Activated T-cell treated with anti-CD3 and anti-CD28 coated beads, Interleukin-2, amount 50 U/mL, for 1 hour (primary cell): ENCODE measurements at places on chromosomes 2 and 18.
A peak's percentile ranks its signal among the peaks of the same experiment; 100 is the strongest.

DNA sequence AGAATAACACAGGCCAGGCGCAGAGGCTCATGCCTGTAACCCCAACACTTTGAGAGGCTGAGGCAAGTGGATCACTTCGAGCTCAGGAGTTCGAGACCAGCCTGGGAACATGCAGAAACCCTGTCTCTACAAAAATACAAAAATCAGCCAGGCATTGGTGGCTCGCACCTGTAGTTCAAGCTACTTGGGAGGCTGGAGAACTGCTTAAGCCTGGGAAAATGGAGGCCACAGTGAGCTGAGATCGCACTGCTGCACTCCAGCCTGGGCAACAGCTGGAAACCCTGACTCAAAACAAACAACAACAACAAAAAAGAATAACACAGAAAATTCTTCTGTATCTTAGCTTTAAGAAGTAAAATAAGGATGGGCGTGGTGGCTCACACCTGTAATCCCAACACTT lies 440.3 kb downstream of the LRATD1 start:
- DNase-seq: no peak

DNA sequence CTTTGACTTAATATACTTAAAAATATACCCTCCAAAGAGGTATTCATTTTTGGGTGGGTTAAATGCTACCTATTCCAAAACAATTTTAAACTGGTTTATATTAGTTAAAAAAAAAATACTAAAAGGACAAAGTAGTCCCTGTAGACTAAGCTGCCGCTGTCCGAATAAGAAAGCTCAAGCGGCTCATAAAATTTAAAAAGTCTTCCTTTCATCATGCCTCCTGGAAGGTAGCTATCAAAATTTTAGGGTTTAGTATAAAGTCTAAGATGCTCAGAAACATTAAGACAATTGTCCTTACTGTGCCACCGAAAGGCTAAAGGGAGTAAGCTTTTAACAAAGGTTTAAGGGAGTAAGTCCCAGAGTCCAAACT lies 440 bp upstream of the UGGT1 start:
- DNase-seq: no peak

DNA sequence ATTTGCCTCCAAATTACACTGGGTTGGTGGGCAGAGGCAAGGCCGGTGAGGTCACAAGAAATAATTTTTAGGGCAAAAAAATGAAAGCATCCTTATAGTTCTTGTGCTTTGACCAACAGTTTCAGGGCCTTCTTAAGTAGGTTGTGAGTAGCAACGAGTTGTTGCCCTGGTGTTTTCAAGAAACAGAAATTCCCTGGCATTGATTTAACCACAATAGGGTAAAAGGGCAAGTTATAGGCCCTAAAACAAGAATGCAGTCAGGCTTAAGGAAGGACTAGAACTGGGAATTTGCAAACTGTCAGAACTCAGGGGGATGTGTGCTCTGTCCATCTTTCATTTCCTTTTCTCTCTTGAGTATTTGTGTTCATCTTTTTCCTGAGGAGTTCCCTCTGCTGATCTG lies 46.1 kb upstream of the STPG4 start:
- no peak for DNase-seq

DNA sequence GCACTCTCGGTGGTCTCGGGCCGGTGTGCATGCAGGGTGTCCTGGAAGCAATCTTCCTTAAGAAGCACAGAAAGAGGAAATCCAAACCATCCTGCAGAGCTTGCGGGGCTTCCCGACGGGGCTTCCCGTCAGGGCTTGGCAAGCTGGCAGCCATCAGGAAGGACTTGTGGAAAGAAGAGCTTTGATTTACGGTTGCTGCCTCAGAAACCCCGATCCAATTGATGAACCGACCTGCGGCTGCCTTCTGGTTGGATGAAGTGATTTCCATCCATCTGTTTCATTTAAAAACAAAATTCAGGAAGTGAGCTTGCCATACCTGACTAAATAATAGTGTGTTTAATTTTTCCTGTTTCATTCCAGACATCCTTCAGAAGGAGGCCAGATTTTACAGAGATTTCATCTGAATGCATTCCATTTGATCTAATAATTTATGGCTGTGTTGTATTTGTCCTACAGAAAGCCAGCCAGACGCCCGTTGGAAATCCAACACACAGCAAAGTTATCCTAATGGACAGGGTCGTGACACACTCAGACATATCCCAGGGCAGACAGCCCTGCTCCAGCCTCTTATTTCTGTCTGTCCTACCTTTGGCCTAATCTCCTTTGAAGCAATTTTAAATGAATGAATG lies 141.3 kb downstream of the SEPTIN10 start:
- DNase-seq: no peak

- peak; percentile 75 for DNase-seq
Observed at GRCh38 chr18:11733031-11733430, 44.0 kb downstream of the GNAL start.

DNA sequence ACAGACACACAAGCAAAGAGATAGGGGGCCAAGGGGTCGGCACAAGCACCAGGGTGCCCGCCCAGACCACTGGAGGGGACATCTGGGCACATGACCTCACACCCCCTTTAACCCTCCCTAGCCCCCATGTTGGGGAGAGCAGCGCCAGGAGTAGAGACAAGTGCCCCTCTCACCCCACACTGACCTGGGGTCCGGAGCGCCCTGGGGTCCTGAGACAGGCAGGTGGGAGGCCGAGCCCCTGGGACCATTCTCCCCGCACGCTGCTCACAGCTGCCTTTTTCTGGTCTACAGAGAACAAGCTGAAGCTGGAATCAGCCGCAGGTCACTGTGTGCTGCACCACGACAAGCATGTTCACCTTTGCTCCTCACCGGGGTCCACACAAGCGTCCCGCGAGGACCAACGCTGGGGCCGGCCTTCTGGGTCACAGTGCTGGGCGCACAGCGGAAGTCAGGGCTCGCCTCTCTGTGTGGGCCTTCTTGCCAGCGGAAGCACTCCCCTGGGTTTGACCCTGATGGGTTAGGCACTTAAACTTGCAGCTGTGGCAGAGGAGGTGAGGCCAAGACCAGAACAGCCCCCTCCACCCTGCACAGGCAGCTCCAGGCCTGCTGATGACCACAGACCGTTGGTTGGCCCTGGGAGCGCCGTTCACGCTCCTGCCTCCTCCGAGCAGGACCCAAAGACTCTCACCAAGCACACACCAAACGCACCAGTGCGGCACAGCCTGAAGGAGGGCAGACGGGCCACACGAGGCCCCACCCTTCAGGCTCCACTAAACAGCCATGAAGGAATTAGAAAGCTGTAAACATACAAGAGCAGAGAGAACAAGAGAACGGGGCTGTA lies 275.3 kb downstream of the EIPR1 start:
- DNase-seq: no peak

DNA sequence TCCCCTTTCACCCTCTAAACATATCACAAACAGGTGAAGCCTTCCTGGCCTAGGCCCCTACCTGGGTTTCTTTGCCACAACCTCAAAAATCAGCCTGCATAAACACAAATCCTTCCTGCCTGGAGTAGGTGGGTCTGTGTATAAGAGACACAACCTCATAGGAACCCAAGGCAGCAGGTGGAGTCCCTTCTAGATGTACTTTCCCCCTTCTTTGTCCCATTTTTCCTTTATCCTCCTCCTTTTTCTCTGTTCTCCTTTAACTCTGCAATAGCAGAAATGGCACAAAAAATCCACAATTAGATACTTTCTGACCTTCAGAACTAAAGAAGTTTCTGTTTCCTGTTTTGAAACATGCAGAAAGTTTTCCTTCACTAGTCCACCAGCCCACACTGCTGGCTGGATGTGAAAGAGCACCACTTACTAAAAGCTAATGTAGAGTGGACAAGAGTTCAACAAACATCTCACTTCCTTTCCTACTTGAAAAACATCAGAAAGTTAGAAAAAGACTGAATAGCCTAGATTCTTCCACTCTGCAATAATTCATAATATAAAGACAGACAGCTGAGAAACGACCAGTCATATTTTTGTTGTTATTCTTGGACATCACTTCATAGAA lies 11.2 kb downstream of the SLC40A1 start:
- DNase-seq: no peak

GRCh38 chr18:49707599-49707998 lies 105.7 kb downstream of the ACAA2 start:
- DNase-seq: no peak

DNA sequence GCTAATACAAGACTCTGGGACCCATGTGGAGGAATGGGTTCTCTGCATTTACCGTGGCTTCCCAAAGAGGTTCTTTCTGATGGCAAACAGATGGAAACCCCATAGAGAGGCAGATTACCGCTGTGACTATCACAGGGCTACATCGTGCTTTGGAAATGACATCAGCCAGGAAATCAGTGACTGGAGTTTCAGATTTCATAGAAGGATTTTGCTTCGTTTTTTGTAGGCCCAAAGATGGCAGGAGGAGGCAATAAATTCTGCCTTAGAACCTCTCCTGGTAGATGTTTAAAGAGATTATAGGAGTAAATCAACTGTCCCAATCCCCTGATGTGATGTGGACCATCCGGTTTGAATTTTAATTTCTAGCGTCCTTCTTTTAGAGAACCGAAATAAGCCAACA lies 214.1 kb downstream of the AGPS start:
- no peak for DNase-seq

- DNase-seq: no peak
Observed at GRCh38 chr2:201821080-201821479, 14.7 kb downstream of the CDK15 start.

DNA sequence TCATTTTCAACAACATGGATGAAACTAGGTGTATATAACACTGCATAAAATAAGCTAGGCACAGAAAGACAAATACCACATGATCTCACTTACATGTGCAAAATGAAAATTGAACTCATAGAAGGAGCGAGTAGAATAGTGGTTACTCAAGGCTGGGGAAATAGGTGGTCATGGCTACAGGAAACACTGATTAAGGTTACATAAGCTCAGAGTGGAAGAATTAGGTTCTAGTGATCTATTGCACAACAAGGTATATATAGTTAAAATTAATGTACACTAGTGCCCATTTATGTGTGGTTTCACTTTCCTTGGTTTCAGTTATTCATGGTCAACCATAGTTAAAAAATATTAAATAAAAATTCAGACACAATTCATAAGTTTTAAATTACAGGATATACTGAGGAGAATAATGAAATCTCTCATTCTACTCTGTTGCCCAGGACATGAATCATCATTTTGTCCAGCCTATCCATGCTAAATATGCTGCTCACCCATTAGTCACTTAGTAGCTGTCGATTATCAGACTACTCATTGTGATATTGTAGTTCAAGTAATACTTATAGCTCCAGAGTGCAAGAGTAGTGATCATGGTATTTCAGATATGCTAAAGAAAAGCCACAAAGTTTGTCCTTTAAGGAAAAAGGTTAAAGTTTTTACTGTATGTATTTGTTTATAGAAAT lies 1530.9 kb upstream of the LRRTM1 start:
- no peak for DNase-seq

DNA sequence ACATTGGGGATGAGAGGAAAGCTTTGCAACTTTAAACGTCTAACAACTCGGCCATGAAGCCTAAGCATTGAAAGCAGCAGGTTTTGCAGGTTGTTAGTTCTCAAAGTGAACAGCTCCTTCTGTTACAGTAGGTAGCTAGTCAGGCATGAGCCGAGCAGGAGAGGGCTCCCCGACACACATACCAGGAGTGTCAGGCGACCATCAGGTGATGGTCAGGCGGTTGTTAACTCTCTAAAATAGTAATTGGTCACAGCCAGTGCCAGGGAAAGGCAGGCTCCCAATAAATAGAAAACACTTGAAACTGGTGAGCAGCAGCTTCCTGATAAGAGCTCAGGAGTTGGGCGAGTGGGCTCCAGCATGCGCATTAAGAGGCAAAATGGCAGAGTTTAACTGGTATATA lies 53.5 kb upstream of the DAPL1 start:
- no peak for DNase-seq

DNA sequence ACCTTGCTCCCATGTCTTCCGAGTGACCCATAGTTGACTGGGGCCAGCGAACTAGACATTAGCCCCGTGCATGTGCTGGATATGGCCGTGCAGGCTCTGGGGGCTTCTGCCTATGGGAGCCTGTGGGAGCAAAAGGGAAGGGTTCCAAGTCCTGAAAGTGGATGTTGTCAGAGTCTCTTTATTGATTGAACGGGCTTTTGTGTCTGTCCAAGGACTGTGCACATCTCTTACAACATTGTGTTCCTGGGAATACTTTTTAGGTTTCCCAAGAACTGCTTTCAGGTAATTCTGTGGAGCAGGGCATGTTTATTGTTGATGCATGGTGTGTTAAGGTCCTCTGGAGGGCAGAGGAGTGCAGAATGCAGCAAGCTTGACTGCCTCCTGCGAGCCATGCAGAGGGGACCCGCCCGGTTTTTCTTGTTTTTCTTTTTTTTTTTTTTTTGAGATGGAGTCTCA lies 5.0 kb downstream of the RNF144A start:
- DNase-seq: no peak

- no peak for DNase-seq
Observed at GRCh38 chr18:2102022-2102421, 469.3 kb downstream of the METTL4 start.

GRCh38 chr2:182866095-182866460 lies 359 bp downstream of the FRZB start:
- no peak for DNase-seq

- DNase-seq: no peak
Observed at GRCh38 chr2:110886826-110887573, 154.6 kb downstream of the ACOXL start.

GRCh38 chr2:85888020-85888683 lies 638 bp downstream of the ST3GAL5 start:
- peak; percentile 55 for DNase-seq

GRCh38 chr2:131112529-131112928 lies 7.4 kb downstream of the PLEKHB2 start:
- DNase-seq: no peak

DNA sequence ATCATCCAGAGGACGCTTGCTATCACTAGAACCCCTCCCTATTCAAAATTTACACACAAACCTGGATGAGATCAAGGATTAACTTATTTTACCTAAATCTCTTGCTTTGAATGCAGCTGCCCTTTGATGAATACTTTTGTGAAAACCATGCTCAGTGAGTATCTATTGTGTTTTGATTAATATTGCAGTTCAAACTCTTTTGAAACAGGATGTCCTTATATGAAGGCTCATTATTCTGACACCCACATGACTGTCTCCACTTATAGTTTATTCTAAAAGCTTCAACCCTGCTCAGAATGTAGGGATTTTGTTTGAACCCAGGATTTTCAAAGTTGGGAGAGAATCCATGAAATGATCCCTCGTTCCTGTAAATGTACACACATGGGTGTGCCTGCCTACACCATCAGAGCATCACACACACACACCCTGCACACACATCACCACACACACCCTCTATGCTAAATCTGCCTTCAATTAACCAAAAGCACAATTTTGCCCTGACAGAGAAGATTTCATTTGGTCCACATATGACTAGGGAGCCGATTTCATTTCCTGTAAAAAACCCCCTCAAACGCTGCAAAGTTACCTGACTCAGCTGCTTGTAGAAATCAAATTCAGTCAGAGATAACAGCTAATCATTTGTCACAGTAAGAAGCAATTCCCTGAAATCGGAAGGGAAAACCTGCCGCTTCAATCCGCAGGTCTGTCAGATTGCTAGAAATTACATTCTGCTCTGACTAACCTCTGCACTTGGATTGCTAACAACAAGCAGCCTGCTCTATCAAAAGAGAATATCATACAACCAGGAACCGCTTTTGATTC lies 65.2 kb downstream of the ZEB2 start:
- DNase-seq: no peak
